ENCODE measurements at places on chromosomes 7 and 10.

GRCh38 chr7:19133886-19134285 lies 11.3 kb downstream of the FERD3L start:
- no peak for DNase-seq

- DNase-seq = no peak
Measured at GRCh38 chr7:157429680-157430224, 92.9 kb downstream of the DNAJB6 start.

DNA sequence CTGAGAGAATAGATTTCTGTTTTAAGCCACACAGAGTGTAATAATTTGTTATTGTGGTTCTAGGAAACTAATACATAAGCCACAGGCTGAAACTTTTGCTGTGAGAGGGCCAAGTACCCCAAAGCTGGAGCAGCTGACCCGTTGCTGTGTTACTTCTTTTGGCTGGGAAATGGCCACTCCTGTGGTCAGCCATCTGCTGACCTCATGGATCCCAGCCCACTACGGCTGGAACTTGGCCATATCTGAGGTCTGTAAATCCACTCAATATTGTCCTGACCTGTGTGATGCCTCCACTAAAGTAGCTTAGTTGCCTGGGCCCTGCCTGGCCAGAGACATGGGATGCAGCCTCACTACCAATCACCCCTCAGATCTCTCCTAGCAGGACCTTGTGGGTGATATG lies 17.4 kb upstream of the LOXL4 start:
- no peak for DNase-seq

- no peak for DNase-seq
Measured at GRCh38 chr7:32094516-32094915, 24.3 kb upstream of the PDE1C start.

GRCh38 chr7:75619636-75620035 lies 119.1 kb downstream of the HIP1 start:
- no peak for DNase-seq

GRCh38 chr7:2138146-2138765 lies 94.5 kb downstream of the MAD1L1 start:
- no peak for DNase-seq

- DNase-seq = no peak
Measured at GRCh38 chr10:109178591-109178990, 744.7 kb downstream of the XPNPEP1 start.

GRCh38 chr7:48147078-48147591 lies 24.1 kb upstream of the ABCA13 start:
- no peak for DNase-seq

DNA sequence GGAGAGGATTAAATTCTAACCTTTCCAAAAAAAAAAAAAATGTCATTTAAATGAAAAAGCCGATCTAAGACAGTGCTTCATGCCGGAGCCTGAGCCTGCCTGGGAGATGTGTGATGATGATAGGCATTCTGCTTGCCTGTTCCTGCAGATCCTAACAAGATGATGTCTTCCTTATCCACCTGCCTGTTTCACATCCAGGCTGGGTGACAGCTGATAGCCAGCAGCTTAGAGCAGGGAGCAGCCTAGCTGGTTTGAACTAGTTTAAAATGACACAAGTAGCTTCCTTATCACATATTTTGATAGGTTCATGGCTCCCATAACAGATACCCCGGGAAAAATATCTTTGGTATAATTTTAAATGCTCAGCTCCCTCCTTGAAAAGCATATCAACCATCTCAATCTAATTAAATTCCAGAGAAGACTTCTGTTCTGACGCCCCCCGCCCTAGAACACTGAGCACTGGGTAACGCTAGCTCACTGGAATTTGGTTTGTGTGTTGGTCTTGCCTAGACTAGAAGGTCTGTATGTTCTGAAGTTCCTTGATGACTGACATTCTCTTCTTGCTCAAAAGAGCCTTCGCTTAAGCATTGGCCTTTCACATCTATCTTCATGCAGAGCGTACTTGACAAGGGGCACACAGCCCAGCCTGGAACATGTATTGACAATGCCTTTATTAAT lies 96.9 kb upstream of the FGFR2 start:
- no peak for DNase-seq

DNA sequence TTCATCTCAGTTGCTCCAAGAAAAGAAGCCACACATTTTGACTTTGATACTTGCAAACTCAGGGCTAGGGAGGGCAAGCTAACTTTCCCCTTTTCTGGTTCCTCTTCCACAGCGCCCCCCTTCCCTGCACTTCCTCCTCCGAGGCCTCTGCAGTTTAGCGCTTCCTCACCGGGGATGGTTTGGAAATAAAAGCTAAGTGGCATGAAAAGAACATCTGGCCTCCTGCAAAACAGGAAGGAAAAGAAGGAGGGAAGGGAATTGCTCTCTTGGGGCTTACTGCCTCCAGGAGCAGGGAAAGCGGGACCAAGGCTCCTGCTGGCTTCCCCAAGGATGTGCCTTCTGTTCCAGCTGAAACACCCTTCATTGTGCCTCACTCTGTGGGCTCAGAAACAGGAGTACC lies 42.3 kb downstream of the PRKCQ start:
- no peak for DNase-seq

- no peak for DNase-seq
Measured at GRCh38 chr10:119446441-119447277, 95.9 kb downstream of the RGS10 start.

- DNase-seq = no peak
Measured at GRCh38 chr10:111822661-111823060, 360.9 kb downstream of the GPAM start.

- no peak for DNase-seq
Measured at GRCh38 chr10:70053841-70054288, 1.2 kb downstream of the MACROH2A2 start.

- no peak for DNase-seq
Measured at GRCh38 chr10:117167346-117167788, 29.3 kb upstream of the VAX1 start.

DNA sequence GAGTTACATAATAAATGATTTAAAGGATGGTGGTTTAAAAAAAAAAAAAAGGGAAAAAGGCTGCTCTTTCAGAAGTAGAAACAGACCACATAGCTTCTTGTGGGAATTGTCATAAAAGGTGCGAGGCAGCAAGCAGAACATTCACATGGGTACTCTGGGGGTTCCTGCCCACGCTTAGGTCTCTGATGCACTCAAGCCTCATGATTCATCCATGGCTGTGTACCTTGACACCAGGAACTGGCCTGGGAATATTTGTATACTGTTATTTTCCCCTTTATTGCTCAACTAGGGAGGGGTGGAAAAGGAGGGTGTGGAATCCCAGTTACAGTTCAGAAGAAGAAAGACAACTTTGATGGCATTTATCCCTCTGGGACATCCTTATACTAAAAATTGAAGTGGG lies 4.0 kb downstream of the PON2 start:
- DNase-seq = no peak

- DNase-seq = no peak
Measured at GRCh38 chr7:118745927-118746326, 521.4 kb downstream of the ANKRD7 start.

DNA sequence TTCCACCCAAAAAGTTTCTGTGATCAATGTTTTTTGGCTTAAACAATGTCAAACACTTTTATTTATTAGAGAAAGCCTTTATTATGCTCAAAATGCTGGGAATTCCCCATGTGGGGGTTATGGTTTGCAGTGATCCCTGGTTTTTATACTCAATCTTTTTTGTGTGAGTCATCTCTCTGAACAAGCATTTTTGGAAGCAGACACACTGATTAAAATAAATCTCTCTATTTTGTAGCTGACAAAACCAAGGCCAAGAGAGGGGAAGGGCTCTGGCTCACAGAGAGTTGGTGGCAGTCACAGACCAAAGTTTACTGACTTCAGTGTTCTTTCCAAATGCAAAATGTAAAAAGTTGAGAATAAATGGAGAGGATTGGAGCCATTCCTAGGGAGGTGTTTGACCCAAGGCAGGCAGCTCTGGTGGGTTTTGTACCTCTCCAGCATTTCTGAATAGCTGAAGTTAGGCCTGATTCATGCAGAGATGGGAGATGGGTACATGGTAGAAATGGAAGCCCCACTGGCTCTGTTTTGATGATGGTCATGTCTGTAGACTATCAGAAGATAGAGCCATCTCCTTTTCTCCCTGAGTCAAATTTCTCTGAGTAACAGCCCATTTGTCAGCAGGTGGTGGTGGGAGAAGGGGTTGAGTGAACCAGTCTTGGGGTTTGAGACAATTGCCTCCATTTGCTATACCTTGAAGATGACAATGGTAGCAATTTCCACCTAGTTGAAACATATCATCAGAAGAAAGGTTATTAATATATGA lies 45.4 kb upstream of the NAMPT start:
- no peak for DNase-seq

GRCh38 chr10:118002581-118002980 lies 44.2 kb downstream of the RAB11FIP2 start:
- DNase-seq = no peak

DNA sequence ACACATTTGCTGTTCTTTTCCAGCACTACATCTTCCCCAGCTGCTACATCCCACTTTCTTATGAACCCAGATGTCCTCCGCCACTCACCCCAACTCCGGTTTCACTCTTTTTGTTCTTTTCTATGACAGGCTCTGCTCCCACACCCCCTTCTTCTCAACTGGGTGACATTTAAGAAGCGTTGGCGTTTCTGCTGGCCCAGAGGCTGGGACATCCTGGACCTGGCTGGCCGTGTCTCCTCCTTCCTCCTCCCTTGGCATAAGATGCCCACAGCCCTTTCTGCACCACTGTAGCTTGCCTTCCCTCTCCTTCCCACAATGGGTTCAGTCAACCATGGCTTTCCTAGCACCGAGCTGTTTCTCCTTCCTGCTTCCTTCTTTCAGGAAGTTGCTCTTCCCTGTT lies 9.4 kb upstream of the CALML5 start:
- no peak for DNase-seq

DNA sequence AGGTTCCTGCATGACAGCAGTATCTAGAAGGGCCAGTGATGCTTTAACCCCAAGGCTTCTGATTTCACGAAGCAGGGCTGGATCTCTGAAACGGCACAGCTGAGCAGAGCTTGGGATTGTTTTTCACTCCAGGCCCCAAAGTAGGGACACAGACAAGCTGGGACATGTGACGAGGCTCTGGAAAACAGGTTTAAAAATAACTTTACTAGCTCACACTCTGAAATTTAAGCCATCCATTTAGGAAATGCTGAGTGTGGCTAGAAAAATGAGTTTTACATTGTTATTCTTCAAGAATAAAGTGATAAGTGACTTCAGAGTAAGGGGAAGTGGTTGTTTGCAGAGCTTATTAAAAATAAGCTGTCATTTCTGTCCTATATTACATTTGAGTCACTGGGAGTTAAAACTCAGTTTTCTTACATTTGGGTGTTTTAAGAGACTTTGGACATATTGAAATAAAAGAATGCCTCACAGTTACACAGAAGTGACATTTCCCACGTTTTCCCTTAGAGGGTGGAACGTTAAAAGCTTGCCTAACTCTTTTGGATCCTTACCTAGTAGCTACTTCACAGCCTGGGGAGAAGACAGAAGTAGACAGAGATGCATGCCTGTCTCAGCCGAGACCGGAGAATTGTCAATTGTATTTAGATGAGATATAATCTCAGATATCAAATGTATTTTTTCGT lies 107.8 kb downstream of the GALNT17 start:
- DNase-seq = no peak
